ENCODE measurements at places on chromosomes 3 and 15. TPM values are rescaled to one million over a fixed set of nuclear protein-coding genes. Genes with fewer than 3 reads are reported as not detected.

DNA sequence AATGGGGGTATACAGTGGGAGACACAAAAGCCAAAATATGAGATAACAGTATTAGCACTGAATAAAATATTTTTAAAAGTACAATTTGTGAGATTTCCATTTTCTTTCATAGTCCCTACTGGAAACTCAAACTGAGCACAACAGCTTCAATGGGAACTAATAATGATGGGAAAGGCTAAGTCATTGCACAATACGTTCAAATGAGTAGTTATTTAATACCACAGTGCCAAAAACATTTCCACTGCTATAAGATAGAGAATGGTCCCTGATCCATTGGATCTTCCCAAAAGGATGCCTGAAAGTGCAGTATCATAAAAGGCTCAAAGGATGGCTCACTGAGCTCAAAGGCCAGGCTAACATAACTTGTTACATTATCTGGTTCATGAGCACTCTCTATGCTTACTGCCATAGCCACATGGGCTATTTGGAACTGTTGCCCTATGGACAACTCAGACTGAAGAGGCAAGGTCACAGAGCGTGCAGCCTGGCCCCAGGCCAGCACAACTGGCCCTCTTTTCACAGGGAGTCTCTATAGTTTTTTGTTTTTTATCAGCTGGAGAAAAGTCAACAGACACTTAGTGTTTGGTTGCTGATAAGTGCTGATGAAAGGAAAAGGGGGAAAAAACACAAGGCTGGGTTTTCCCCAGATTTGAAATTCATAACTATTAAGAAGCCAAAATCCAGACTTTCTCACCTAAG lies 54.1 kb upstream of the PPIB start:
- no peak overlapping the region for H3K4me3 ChIP-seq
- H3K27ac ChIP-seq, result no peak overlapping the region
- H3K27me3 ChIP-seq, result no peaks in the 10 kb centered on the region
- peak; percentile 32 for DNase-seq

VGLL3 gene
- 8.2 TPM for total RNA-seq

ATP2B2 gene
- total RNA-seq, result not detected

EPB42 gene
- not detected for total RNA-seq

DNA sequence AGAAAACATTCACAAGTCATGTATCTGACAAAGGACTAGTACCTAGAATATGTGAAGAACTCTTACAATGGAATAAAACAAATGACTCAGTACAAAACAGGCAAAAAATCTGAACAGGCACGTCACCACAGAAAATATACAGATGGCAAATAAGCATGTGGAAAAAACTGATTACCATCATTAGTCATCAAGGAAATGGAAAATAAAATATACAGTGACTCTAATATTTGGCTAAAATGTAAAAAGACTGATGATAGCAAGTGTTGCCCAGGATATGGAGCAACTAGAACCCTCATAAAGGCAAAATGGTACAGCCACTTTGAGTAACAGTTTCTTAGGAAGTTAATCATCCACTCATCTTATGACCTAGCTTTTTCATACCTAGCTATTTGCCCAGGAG lies 95.8 kb upstream of the ABHD17C start:
- DNase-seq, result no peak
- peaks cover 17% of the 10 kb centered on the region for H3K4me1 ChIP-seq
- no peaks in the 10 kb centered on the region for H3K36me3 ChIP-seq
- H3K4me3 ChIP-seq, result no peak overlapping the region
- no peak overlapping the region for H3K27ac ChIP-seq
- no peaks in the 10 kb centered on the region for H3K27me3 ChIP-seq

GRCh38 chr3:69542089-69542804 lies 156.4 kb upstream of the FRMD4B start:
- no peak for DNase-seq
- H3K4me1 ChIP-seq, result peaks cover 9% of the 10 kb centered on the region
- H3K27ac ChIP-seq, result no peak overlapping the region

DNA sequence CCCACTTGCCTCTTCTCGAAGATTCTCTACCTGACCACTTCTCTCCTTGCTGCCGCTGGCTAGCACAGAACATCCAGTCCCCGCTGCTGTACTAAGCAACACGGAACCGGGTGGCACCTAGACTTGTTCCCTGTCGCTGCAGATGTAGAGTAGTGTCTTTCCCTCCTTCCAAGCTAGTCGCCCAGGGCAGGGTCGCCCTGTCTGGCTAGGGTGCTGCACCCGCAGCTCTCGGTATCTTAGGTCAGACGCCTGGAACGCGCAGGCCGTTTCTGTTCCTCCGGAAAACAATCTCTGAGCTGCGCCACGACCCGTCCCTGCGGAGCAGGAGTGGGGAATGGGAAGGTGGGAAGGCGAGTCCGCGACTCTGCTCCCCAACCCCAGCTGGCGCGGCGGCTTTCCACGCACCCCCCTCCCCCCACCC lies 758 bp upstream of the SNX33 start:
- H3K4me3 ChIP-seq, result peak overlapping the region; percentile 66
- H3K4me1 ChIP-seq, result peaks cover 40% of the 10 kb centered on the region
- peak overlapping the region; percentile 40 for H3K27ac ChIP-seq

DNA sequence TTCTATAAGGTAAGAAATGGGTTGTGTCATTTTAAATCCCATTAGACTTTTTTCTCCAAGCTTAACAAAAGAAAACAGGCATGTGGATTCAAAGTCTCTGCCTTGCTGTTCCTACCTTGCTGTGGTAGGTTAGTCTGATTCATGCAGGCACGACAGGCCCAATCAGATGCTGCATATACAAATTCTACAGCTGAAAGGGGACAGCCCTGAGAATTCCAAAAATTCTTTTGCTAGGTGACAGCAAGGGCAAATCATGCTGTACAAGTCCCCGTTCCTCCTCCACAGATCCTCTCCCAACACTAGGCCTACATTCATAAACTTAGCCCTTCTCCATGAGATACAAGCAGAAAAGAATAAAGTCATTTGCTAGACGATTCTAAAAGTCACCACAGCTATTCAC lies 161.2 kb upstream of the THBS1 start:
- no peaks in the 10 kb centered on the region for H3K27me3 ChIP-seq
- H3K27ac ChIP-seq, result peak overlapping the region; percentile 89
- peak; percentile 67 for DNase-seq
- peaks cover 18% of the 10 kb centered on the region for H3K4me1 ChIP-seq
- peak overlapping the region; percentile 41 for H3K4me3 ChIP-seq
- peaks cover 2% of the 10 kb centered on the region for H3K36me3 ChIP-seq

DNA sequence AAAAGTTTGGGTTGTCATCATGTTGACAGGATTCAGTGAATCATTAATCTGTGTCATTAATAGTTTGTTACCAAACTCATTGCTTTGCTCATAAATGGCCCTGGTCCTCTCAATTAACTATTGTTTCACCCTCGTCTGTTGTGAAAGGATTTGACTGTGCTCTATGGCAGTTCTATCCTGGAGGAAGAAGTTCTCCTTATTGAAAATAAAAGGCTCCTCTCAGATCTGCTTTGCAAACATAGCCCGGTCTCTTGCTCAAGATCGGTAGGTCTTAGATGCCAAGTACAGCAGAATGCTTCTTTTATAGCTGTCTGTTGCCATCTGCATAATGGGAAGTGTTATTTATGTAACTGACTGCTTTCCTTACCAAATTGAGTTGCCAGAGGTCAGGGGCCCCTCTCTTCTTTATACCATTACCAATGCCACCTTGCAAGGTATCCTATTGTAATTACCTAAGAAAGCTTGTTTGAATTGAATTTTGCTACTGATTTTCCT lies 146.5 kb downstream of the EBLN2 start:
- no peaks in the 10 kb centered on the region for H3K27me3 ChIP-seq
- DNase-seq, result no peak
- H3K4me3 ChIP-seq, result no peak overlapping the region
- H3K4me1 ChIP-seq, result no peaks in the 10 kb centered on the region

DNA sequence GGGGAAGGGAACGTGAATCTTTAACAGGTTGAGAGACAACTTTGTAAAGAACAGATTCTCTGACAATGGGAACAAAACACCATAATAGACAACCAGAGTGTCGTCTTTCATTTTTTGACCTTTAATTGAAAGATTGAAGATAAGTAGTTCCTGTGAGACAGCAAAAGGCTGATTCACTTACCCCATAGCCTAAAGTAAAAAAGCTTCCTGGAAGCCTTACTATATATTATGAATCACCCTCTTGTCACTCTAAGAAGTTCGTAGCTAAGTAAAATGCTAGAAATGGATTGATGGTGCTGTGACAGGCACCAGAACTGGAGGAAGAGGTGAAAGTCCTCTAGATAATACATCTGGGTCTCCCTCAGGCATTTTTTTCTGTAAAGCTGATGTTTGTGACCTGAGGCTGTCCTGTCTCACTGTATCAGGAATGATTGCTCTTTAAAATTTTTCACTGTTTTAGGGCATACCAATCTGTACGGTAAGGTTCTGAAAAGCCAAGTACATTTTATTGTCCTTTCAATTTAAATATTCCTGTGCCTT lies 824.6 kb upstream of the SEMA6D start:
- H3K27ac ChIP-seq, result peak overlapping the region; percentile 25
- no peak overlapping the region for H3K4me3 ChIP-seq
- no peaks in the 10 kb centered on the region for H3K36me3 ChIP-seq
- H3K4me1 ChIP-seq, result peaks cover 34% of the 10 kb centered on the region

ZNF662 gene
- total RNA-seq, result 10.3 TPM

All from Caco-2 (cell line).